ENCODE measurements at places on chromosomes 2 and 18. TPM values are rescaled to one million over a fixed set of nuclear protein-coding genes. Genes with fewer than 3 reads are reported as not detected.

Gene VWC2L
- total RNA-seq: not detected

Gene CNTNAP5
- total RNA-seq: not detected

Gene IHH
- total RNA-seq: 0.53 TPM

Gene OTOS
- not detected for total RNA-seq

Gene ARHGEF33
- 0.02 TPM for total RNA-seq

Gene LAPTM4A
- 250 TPM for total RNA-seq

Gene COL6A3
- total RNA-seq: 0.37 TPM

Gene ELOA2
- total RNA-seq: not detected

Gene POTEC
- total RNA-seq: not detected

Gene SERPINB13
- total RNA-seq: not detected

Gene G6PC2
- total RNA-seq: not detected

Gene GPR39
- total RNA-seq: 7.5 TPM

Gene NMUR1
- total RNA-seq: not detected
